ENCODE measurements at places on chromosomes 13 and 19. TPM values are rescaled to one million over a fixed set of nuclear protein-coding genes. Genes with fewer than 3 reads are reported as not detected.

Gene HIF3A
- 65.4 TPM for polyA plus RNA-seq

Gene ZNF844
- polyA plus RNA-seq: 25.1 TPM

Gene ZFP28
- 16.8 TPM for polyA plus RNA-seq

Gene EFNA2
- 3.8 TPM for polyA plus RNA-seq

Gene CAPNS1
- polyA plus RNA-seq: 592 TPM

Data from renal pelvis (tissue), 12 donors.